Activated CD4-positive, alpha-beta T cell treated with anti-CD3 and anti-CD28 coated beads, Interleukin-2, amount 50 U/mL, for 4 hours (primary cell): ENCODE measurements at places on chromosomes 3 and 15.
A peak's percentile ranks its signal among the peaks of the same experiment; 100 is the strongest.

GRCh38 chr15:90558171-90558573, 28.4 kb downstream of the CRTC3 start:
- no peak for DNase-seq

DNA sequence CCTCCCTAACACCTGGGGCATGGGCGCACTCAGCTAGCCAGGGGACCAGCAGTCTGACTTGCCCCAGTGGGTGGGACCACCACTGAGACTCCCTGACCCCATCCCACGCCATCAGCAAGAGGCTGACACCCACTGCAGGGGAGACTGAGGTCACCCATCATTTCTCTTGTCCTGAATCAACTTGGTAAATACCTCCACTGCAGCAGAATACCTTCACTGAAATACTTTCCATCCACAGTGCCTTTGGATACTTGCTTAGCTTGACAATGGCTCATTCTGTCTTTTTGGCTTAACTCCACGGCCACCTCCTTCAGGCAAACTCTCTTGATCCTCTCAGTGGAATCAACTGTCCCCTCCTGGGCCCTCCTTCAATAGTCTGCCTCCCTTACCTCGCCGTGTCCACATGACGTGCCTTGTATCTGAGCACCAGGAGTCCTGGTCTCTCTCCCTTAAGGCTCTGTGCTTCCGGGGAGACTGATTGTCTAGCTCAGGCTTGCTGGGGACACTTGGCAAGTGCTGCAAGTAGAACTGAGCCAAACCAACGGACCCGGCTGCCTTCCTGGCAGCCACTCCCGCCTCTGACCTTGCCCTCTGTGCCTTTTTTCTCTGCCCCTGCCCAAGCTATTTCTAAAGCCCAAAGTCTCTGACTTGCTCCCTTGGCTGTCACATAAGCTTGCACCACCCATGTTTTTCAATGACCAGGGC, 119.1 kb downstream of the ADCY5 start:
- no peak for DNase-seq

DNA sequence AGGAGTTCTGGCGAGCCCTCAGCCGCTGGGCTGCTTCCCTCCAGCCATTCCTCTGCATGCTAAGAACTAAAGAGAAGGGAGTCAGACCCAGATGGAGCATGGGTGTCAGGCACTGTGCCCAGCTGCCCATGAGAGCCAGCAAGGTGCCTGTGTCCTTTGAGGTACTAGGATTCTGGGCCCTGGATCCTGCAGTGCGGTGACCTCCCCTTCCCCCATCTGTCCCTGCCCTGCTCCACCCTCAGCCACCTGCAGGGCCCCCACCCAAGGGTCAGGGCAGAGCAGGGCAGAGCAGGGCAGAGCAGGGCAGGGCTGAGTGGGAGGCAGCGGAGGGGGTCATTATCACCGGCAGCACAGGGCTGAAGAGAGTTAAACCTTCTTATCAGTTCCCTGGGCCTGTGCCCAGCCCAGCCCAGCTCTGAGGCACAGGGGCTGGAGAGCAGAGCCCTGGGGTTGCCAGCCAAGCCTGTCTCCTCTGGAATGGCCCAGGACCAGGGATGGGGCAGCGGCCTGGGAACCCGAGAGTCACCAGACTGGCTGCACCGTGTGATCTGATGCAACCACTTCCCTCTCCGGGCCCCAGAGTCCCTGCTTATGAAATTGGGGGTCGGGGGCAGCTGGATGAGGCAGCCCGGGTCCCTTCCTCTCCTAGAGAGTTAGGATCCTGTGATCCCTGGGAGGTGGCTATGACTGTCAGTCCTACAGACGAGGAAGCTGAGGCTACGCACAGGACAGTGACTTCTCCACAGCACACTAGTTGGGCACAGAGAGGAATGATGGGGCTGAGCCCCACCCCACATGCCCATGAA, 17.3 kb downstream of the ZDHHC19 start:
- DNase-seq = no peak

DNA sequence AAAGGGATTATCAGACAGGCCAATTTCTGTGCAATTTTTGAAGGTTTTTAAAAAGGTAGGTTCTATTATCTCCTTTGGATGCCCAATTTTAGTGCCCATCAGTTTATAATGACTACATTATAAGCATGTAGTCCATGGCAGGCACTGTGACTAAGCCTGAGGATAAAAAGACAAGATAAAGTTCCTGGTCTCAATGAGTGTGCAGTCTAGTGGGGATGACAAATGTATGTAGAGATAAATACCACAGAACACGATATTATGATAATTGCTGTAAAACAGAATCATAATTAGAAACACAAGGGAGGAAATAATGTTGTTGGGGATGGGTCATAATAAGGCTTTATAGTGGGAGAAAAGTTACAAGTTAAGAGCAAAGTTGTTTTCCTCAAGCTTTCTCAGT, 163.1 kb downstream of the ZNF385D start:
- no peak for DNase-seq

GRCh38 chr3:95923496-95924210, 890.7 kb upstream of the EPHA6 start:
- no peak for DNase-seq

- no peak for DNase-seq
Measured at GRCh38 chr3:149299938-149300801, 33.3 kb downstream of the TM4SF18 start.

DNA sequence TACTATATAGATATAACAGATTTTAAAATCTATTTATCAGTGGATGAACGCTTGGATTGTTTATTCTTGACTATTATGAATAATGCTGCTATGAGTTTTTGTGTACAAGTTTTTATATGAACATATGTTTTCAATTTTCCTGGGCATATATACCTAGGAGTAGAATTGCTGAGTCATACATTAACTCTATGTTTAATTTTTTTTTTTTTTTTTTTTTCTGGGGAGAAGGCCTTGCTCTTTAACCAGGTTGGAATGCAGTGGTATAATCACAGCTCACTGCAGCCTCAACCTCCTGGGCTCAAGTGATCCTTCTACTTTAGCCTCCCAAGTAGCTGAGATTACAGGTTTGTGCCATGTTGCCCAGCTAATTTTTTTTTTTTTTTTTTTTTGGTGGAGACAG, 9.1 kb downstream of the CIDEC start:
- DNase-seq = no peak

DNA sequence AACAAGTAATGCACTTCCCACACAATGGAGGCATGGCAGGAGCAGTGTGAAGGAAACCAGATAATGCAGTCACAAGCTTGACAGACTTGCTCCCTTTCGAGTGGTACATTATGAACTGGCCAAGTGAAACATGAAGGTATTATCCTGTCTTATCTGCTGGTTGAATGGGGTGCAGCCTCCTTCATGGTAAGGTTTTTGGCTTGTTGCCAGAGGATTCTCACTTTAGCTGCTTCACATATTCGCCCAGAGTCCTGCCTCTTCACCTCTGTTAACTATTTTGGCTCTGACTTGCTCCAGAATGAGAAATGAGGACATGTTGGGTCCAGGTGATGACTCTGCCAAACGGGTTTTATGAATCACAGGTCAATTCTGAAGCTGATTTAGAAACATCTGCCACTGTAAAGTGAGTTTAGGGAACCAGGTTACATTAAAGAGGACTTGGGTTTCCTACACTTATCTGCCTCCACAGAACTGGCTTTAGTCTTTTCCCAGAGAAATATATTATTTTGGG, 19.5 kb upstream of the CCDC39 start:
- no peak for DNase-seq

GRCh38 chr3:116870379-116870778, 160.8 kb downstream of the TUSC7 start:
- DNase-seq = no peak

DNA sequence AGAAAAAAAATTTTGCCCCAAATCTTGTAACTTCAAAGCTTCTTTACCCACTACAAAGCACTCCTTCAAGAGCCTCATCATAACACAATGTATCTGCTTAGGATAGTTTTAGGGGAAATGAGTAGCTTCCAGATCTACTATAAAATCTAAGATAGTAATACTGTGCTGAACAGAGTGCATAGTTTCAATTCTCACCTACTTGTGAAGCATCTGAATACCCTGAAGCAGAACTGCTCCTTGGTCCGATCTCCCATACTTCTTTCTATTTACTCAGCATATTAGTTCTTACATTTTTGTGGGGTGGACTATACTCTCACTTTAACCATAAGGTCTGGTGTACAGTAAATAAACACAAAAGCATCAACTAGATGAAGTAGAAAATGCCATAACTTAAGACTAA, 9.6 kb downstream of the TFRC start:
- DNase-seq = no peak

- no peak for DNase-seq
Measured at GRCh38 chr15:71679793-71680353, 130.5 kb upstream of the NR2E3 start.

GRCh38 chr3:30260762-30261161, 345.6 kb upstream of the TGFBR2 start:
- no peak for DNase-seq

- no peak for DNase-seq
Measured at GRCh38 chr15:65163041-65163440, 22.1 kb downstream of the CLPX start.

DNA sequence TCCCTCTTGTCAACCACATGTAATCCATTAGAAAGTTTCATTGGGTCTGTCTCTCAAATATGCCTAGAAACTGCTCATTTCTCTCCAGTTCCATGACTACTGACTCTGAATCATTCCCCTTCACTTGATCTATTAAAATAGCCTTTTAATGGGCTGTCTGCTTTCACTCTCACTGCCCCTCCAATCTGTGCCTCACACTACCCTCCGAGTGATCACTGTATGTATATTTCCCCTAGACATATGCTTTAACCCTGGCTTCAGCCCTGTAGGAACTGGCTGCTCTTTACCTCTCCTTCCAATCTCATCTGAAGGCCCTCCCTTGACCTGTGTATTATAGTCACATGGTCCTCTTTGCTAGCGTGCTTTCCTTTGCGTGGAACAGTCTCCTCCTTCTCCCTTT, 282.8 kb upstream of the ADAMTS9 start:
- no peak for DNase-seq

GRCh38 chr3:58840949-58841348, 174.4 kb upstream of the FAM3D start:
- DNase-seq = no peak

DNA sequence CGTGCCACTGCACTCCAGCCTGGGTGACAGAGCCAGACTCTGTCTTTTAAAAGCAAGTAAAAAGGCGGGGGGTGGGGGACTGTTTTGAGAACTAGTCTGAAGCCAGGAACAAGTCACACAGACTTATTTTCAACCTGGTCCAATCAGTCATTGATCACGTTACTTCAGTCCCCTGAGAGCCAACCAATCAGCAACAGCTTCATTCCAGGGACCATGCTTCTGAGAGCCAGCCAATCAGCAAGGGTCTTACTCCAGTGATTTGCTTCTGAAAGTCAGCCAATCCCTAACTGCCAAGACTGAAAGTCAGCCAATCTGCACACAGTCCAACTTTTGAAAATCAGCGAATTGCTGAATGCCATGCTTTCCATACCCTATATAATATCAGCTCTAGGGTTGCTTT, 48.6 kb upstream of the C15orf39 start:
- DNase-seq = no peak

GRCh38 chr3:138732456-138732855, 102.3 kb downstream of the PIK3CB start:
- DNase-seq = no peak

DNA sequence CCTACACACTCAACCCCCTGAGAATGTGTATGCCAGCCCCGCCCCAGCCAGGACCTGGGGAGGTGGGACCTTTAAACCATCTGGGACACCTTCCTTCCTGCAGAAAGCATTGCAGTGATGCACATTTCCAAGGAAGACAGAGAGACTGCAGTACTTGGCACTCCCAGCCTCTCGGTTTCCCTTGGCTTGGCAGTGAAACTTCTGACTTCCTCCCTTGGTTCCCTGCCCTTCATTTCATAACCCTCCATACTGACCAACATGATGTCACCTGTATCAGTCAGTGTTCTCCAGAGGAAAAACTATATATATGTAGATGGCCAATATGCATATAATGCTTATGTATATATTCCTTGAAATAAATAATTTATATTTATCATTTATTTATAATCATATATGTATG, 103.2 kb downstream of the SST start:
- DNase-seq = no peak

DNA sequence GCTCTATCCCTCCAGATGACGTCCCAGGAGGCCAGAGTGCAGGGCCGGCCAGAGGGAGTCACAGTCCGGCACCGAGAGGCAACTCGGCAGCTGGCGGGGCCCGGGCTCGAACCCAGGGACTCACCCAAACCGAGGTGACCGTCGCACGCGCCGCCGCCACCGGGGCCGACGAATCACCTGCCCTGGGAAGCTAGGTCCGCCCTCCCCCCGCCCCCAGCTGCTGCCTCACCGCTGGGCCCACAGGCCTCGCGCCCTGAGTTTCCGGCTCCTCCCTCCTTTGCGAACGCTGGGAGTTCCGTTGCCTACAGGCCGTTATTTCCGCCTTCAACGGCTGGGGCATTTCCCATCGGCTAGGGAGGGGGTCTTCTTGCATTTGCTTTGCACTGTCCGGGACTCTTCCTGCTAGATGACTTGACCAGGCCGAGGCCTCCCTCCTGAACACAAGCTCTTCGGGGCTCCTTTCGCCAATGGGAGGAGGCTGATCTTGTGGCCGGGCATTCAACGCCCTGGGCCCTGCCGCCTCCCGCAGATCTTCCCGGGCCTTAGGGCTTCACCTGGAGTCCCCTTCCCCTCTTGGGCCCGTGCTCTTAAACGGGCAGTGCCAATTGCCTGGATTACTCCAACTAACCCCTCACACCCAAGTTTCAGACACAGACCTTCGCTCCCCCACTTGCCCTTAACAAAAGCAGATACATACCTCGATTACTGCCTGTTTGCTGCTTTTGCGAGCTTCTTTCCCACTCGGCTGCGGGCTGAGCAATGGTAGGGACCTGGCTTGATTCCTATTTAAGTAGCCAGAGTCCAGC, at the start of gene SNUPN:
Gene SNUPN, minus strand, starts transcription at position 184 of the 806 bp plus-strand sequence. CDS start 4,674 bp downstream, outside the sequence.
- peak; percentile 93 for DNase-seq

- DNase-seq = no peak
Measured at GRCh38 chr3:106792716-106793115, 584.5 kb upstream of the CCDC54 start.

GRCh38 chr3:79314544-79314943, 453.3 kb downstream of the ROBO1 start:
- DNase-seq = no peak

GRCh38 chr15:74239051-74239705, 3.1 kb downstream of the CCDC33 start:
- no peak for DNase-seq

GRCh38 chr3:59566481-59566975, 516.7 kb upstream of the CFAP20DC start:
- DNase-seq = no peak
